ENCODE measurements at places on chromosomes 12 and 14.

- no peak for DNase-seq
These were observed 791 bp upstream of the RNF41 start for GRCh38 chr12:56222531-56222895.

DNA sequence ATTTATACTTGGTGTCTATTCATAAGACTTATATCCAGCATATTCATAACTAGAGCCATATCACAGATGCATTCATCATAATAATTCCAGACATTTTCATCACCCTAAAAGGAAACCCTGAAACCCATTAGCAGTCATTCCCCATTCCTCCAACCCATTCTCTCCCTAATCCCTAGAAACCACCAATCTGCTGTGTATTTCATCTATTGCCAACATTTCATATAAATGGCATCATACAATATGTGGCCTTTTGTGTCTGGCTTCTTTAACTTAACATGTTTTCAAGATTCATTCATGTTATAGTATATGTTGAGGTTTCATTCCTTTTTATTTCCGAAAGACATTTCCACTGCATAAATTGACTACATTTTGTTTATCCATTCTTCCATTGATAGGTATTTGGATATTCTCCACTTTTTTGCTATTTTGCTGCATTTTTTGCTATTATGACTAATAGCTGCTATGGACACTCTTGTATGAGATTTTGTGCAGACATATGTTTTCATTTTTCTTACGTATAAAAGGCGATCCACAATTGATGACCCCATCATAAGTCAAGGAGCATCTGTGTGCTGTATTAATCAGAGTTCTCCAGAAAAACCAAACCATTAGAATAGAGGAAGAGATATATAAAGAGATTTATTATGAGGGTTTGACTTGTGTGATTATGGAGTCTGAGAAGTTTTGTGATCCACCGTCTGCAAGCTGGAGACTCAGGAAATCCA, 5.1 kb upstream of the OAS2 start:
- no peak for DNase-seq

GRCh38 chr14:38022775-38023174, 184.9 kb upstream of the SSTR1 start:
- no peak for DNase-seq

DNA sequence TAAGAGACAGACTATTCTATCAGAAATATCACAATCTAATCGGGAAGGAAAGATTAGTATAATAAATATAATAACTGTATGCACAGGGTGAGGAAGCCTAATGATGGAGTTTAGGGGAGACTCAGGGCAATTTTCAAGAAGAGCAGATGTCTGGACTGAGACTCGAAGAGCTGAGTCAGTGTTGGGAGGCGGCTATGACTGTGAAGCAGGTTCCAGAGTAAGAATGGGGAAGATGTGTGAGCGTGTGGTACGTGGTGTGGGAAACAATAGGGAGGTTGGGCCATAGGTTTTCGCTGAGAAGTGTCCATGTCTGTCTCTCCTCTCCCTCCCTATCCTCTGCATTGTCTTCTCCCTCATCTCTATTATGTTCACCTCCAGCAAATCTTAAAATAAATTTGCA, 85.6 kb downstream of the LMO3 start:
- no peak for DNase-seq

DNA sequence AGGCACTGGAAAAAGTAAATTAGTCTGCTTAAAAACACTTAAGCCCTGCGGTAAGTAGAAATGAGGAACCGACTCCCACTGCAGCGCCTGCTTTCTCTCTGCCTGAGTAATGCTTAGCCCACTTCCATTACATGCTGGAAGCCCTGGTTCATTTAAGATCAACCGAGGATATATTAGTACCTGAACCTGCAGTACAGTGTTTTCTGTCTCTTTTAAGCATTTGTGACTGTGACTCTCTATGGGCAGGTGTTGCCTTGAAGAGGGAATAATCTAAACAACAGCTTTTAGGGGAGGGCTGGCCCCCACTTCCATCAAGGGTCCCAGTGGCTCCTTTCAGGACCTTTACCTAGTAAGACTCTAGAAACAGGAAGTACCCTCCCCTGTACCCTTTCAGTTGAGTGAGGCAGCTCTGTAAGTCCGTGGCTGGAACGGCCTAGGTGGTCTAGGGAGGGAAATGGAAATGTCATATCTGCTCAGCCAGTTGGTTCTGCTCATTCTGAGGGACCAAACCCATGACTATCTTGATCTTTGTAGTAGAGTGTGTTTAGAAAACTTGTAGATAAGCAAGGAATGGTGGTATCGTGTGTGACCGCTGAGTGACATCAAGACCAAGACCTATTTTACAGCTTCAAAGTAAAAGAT, 56.2 kb downstream of the FNTB start:
- DNase-seq, result no peak

GRCh38 chr12:121812921-121813896, 9.4 kb downstream of the SETD1B start:
- DNase-seq, result no peak

- DNase-seq, result no peak
These were observed 11.3 kb downstream of the PPFIBP1 start for GRCh38 chr12:27535318-27535717.

DNA sequence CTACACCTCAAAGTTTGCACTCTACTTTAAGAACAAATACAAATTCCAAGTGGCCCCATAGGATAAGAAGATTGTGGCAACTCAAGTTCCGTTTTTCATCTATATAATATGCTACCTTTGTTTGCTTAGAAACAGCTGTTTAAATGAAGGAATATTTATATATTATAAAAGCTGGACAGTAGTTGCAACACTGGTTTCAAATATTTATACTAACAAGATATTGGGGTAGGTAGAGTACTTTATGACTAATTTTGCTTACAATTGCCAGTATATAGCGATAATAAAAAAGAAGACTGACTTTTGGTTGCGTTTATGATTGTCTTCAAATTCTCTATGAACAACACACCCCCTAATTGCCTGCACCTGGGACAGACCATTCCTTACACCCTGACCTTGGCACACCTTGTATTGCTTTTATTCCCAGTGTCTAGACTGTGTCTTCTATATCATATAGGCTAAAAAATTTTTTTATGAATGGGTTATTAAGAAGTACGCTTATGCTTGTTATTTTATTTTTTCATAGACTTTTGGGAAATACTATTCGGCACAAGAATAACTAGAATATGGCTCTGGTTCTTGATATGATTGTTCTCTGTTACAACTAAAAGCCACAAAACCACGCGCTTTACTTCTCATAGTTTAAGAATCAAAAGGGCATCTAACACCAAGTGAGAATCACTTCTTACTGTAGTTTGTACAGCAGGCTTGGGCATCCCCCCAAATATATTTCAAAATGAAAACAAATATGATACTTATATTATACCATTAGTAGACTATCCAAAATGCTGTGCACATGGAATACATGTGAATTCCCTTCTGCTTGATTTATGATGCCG, 455.4 kb upstream of the DCN start:
- no peak for DNase-seq

DNA sequence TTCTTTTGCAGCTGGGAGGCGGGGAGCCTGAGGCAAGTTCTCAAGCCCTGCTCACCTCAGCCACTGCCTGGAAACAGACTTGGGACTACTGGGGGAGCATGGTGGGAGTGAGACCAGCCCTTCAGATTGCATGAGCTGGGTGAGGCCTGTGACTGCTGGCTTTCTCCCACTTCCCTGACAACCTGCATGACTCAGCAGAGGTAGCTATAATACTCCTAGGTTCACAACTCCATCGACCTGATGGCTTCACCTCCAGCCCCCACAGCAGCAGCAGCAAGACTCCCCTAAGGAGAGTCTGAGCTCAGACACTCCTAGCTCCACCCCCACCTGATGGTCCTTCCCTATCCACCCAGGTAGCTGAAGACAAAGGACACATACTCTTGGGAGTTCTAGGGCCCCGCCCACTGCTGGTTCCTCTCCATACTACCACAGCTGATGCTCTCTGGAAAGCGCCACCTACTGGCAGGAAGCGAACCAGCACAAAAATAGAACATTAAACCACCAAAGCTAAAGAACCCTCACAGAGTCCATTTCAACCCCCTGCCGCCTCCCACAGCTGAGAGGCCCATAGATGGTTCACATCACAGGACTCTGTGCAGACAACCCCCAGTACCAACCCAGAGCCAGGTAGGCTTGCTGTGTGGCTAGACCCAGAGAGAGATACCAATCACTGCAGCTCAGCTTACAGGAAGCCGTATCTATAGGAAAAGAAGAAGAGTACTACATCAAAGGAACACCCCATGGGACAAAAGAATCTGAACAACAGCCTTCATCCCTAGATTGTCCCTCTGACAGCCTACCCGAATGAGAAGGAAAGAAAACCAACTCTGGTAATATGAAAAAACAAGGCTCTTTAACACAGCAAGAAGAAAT, 68.7 kb downstream of the RPAP3 start:
- DNase-seq, result no peak

GRCh38 chr12:125983784-125984500, 918.7 kb downstream of the AACS start:
- DNase-seq, result no peak

DNA sequence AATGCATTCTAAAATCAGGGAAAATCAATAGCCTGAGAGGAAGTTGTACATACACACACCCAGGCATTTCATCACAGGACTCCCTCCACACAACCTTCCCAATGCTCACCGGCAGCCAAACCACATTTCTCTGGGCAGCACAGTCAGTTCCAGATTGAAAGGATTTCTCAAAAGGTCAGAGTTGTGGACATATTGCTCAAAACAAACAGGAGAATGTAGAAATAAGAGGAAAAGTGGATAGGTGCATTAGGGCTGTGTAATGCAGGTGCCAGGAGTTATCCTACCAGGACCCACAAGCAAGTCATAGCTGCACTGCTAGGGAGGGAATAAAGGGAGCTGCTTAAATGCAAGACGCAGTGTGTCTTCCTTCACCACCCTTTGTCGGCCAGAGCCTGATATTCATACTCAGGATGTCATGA, 62.9 kb downstream of the GCH1 start:
- DNase-seq, result no peak

GRCh38 chr12:57751432-57751787, 700 bp downstream of the CDK4 start:
- no peak for DNase-seq

All from activated B cell treated with CpG ODN at 0.5 μM for 24 hours (primary cell).